HFFc6 (cell line): ENCODE measurements at places on chromosomes 2 and 18. TPM values are rescaled to one million over a fixed set of nuclear protein-coding genes. Genes with fewer than 3 reads are reported as not detected.

GRCh38 chr2:160555420-160556071, 61.9 kb upstream of the RBMS1 start:
- no peak for DNase-seq

The GCG gene
- total RNA-seq = not detected in 3 replicates

- DNase-seq = no peak
These were observed 300.7 kb upstream of the UBE2E3 start for GRCh38 chr2:180679693-180680092.

The CXCR4 gene
- total RNA-seq = not detected in 2 replicates

- no peak for DNase-seq
These were observed 20.9 kb downstream of the SLC40A1 start for GRCh38 chr2:189559579-189560272.

DNA sequence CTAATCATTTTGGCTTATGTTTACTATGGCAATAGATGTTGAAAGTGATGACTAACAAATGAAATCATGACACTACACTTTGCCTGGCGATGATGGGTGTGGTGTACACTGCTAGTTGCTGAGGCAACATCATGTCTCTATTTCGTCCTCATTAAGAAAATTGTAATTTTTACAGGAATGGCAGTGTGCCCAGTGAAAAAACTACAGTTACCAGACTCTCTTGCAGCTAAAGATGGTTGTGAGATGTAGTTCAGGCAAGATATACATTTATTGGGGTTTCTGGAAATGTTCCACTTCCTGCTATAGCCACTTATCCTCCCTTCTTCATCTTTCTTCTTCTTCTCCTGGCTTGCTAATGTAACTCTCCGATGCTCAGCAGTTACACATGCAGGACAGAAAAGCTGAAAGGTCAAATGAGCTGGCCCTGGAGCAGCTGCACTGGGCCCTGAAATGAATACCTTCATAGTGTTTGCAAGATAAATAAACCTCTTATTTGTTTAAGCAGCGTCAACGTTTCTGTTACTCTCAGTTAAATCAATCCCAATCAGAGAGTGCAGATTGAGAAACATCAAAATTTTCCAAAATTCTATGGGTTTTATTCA, 46.0 kb downstream of the SOCS6 start:
- DNase-seq = peak; percentile 12

DNA sequence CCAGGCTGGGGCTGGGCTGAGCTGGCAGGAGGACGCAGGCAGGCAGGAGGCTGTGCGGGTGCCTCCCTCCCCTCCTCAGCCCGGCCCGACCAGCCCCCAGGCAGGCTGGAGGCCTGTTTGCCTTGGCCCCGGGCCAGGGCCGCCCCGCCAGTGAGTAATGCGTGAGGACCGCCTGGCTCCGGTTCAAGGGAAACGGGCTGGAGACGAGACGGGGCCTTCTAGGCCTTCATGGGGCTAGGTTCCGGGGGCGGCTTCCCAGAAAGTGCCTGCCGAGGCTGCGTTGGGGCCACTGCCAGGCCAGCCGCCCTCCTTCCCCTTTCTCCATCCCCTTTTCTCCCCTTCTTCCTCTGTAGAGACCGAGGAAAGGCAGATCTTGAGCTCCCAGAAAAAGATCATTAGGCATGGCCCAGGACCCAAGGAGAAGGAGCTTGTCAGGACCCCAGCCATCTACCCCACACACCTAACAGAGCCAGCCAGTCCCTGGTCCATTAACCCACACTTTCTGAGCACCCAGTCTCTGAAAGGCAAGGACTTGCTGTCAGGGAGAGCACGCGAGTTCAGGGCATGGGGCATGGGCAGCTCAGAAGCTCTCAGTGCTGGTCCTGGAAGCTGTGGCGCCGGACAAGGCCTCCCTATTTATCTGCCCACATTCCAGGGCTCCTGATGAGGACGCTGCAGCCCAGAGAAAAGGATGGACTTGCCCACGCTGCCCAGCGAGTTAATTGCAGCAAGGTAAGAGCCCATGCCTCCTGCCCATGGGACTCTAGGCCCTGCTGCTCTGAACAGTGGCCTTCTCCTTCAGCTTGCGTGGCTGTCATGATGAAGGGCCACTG, 48.5 kb downstream of the SMAD7 start:
- DNase-seq = peak; percentile 83

GRCh38 chr2:212344131-212344530, 194.5 kb downstream of the ERBB4 start:
- no peak for DNase-seq

The GPR35 gene
- total RNA-seq = 0.18 TPM in 1 of 2 replicates, not detected in the other

- DNase-seq = no peak
These were observed 888 bp upstream of the TWSG1 start for GRCh38 chr18:9333441-9334328.

GRCh38 chr2:231925303-231926179, 655 bp downstream of the NPPC start:
- DNase-seq = peak; percentile 64

DNA sequence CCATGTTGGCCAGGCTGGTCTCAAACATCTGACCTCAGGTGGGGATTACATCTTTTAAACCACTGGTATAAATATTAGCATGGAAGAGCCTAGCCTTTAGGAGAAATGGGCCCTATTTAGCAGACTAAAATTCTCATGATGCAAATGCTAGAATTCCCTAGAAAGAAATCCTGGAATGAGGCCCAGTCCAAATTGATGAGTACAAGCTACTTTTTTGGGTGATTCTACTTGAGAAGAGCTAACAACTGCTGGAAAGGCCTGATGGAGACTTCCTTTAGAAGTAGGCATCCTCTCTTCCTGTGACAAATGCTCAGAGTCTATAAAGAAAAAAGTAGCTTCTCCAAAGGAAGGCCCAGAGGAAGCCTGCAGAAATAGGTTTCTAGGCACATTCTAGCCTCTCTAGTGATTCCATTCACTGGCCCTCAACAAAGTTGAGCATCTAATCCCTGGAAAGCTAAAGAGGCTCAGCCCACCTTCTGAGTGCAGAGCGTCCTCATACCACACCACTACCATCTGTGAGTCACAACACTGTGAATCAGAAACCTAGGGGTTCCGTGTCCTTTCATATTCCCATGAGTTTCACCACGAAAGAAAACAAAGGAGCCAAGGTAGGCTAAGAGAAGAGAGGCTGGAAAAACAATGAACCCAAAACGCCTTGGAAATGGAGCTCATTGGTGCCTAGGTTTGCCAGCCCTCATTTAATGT, 183.1 kb downstream of the C1D start:
- DNase-seq = peak; percentile 75

GRCh38 chr2:46072101-46072820, 224.9 kb upstream of the EPAS1 start:
- peak; percentile 29 for DNase-seq

DNA sequence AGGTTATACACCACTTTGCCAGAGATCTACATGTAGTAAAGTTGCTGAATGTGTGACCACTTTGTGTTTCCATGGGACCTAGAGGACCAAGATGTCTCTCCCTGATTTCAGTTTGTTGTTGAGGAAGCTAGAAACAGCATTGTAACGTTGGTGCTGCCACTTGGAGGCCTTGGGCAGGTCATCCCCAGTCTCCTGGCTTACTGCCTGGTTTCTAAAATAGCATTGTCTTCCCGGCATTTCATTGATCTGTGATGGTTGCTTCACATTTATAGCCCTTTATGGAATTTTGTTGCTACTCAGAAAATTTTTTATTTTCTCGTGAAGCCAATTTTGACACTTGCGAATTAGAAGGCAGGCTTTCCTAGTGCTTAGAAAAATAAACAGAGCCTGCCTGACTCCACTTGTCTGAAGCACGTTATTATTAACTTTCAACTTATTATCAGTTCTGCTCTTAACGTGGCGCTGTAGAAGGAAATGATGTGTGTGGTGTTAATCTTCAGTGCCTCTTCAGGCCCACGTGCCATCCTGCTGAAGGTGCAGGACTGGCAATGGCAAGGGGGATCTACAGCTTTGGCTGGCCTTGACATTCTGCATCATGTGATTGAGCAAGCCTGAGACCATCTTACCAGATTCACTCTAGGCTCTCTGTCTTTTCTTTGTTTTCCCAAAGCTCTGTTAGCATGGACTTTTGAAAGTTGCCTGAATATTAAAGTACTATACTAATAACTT, 59.9 kb downstream of the INPP4A start:
- no peak for DNase-seq

DNA sequence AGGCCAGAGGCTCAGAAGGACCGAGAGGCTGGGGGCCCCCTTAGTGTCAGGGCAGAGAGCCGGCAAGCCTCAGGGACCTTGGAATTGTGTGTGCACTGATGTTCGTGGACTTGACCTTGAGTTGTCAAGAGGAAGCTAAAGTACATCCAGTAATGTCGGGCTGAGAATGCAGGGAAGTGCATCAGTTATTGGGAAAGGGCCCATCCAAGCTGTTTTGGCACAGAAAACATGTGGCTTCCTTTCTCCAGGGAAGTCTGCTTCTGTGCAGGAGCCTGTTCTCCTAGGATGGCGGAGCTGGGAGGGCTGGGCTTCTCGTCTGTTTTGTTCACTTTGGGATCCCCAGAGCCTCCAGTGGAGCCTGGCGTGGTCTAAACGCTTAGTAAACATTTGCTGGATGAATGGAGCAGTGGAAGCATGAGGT, 23.7 kb downstream of the ATOH8 start:
- no peak for DNase-seq

- peak; percentile 43 for DNase-seq
These were observed 323.9 kb upstream of the NRP2 start for GRCh38 chr2:205358351-205358815.

DNA sequence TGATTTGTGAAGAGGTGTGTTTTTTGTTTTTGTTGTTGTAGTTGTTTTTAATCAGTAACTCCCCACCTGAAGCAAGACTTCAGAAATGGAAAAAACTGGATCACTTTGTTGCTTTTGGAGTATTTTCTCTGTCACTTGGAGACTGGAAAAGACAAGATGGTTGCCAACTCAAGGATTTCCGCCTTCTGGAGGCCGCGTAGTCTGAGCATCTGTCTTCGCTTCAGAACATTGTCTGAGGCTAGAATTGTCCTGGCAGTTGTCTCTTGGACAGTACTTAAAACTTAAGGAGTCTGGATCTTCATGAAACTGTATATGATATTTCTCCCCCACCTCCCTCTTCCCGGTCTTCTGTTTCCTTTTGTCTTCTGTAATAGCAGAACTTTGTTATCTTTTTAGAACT, 67.7 kb downstream of the ARHGAP28 start:
- no peak for DNase-seq

GRCh38 chr2:238504181-238504931, 77.6 kb downstream of the ASB1 start:
- DNase-seq = no peak

- DNase-seq = peak; percentile 95
These were observed 2.2 kb downstream of the MPP4 start for GRCh38 chr2:201696151-201696659.

- DNase-seq = peak; percentile 42
These were observed 26.5 kb upstream of the C2orf74 start for GRCh38 chr2:61135510-61135909.

DNA sequence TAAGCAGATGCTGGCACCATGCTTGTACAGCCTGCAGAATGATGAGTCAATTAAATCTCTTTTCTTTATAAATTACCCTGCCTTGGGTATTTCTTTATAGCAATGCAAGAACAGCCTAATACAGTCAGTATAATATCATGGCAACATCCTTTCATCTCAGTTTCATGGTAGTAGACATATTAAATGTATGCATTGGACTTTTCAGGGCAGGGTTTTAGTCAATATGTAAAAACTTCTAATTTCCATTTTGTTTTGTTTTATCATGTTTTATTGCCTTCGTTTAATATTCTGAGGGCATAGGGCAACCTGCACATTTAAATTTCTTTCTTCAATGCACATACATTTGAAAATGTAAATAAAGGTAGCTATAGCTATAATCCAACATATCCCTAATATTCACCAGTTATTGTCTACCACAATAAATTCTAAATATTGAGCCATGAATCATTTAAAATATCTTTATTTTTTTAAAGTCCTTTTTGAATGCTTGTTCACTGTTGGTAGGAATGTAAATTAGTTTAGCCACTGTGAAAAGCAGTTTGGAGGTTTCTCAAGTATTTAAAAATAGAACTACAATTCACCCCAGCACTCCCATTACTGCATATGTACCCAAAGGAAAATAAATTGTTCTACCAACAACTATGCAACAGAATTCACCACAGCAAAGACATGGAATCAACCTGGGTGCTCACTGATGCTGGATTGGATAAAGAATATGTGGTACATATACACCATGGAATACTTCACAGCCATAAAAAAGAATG, 41.8 kb upstream of the GRB14 start:
- DNase-seq = no peak

The CTDP1 gene
- total RNA-seq = 15.6 and 17.2 TPM in 2 replicates

The G6PC2 gene
- total RNA-seq = not detected in 3 replicates

- peak; percentile 58 for DNase-seq
These were observed 71.7 kb downstream of the PTRHD1 start for GRCh38 chr2:24721470-24721869.

- no peak for DNase-seq
These were observed 19.8 kb downstream of the MPHOSPH10 start for GRCh38 chr2:71150082-71150816.

GRCh38 chr2:174798801-174799200, 34.5 kb upstream of the CHRNA1 start:
- no peak for DNase-seq

DNA sequence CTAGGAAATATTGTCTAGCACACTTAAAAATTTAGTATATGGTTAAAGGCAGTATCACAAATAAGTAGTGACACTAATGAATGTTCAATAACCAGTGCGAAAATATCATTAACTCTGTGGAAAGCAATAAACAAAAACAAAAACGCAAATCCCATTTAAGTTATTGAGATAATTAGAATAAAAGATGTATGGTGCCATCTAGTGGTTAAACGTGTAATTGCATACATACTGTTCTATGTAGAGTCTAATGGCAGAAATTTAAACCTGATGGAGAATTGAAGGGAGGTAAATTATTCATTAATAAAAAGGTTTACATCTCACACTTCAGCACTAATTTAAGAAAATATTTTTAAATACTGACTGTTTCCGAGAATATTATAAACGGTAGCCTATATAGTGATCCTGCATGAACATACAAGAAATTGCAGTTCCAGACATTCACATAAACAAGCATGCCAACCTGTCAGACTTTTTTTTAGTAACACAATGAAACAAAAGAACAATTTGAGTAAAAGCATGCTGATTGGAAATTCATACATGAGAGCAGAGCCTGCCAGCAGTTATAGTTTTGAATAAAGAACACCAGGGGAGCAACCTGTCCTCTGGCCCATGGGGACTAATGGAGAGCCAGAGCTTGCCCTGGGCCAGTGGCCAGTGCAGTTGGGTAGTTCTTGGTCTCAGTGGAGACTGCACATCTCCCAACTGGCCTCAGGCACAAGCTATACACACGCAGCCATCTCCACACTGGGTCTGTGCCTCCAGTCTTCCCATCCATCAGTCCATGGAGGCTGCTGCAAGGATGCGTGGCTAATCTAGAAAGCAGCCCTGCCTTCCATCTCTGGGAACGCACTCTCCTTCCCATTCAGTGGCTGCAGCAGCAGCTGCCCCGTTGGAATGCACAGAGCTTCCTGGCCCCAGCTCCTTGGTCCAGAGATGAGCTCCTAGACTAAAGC, 28.0 kb downstream of the GCG start:
- peak; percentile 57 for DNase-seq

GRCh38 chr2:174697255-174697654, 67.0 kb downstream of the CHRNA1 start:
- DNase-seq = peak; percentile 67

The TMEFF2 gene
- total RNA-seq = not detected in 2 replicates

GRCh38 chr2:147482916-147483669, 361.7 kb upstream of the ACVR2A start:
- DNase-seq = no peak
